ENCODE measurements at places on chromosomes 7 and 10.

DNA sequence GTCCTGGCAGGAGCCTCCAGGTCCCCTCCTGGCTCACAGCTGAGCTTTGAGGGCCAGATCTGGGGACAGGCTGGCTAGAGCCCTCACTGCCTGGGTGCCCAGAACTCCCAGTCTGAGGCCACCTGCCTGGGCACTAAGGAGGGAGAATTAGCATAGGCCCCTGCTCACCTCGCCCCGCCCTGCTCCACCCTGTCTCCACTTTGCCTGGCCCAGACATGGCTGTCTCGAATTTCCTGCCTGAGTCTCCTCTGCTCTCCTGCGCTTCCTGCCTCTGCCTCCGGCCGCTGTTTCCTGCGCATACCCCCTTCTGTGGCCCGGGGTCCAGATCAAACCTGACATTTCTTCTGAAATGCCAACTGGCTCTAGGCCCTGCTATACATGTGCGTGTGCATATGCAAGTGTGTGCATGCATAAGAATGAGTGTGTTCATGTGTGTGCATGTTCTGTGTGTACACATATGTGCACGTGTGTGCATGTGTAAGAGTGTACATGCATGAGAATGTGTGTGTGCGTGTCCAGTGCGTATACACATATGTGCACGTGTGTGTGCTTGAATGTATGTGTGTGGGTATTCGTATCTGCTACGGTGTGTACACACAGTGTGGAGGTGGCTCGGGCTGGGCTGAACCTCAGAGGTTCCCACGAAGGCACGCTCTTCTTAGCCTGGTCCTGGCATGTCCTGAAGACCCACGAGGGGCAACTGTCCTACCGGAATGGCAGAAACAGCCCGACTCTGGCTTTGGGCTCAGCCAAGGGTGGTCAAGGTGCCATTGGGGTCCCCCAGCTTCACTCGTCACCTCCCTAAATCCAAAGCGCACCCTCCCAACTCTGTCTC is 64.9 kb downstream of the MYL10 start:
- H3K4me3 ChIP-seq = no peak overlapping the region
- no peak for DNase-seq
- no peaks in the 10 kb centered on the region for H3K36me3 ChIP-seq
- H3K27ac ChIP-seq = no peak overlapping the region

DNA sequence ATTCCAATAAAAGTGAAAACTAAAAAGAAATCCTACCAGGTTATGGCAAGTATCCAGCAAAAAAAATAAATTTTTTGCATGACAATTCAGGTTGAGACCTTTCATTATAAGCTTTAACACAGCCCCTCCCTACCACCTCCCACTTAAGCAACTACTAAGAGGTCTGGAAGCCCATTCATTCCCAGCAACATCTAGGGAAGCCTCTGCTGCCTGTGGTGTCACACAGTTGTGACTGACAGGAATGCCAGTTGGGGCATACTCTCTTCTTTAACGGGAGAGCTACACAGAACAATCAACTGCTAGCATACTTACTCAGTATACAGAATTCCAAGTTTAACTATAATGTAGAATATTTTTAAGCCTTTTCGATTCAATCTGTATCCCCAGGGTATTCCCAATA is 27.8 kb downstream of the ABI1 start:
- H3K27me3 ChIP-seq = no peaks in the 10 kb centered on the region
- no peak overlapping the region for H3K4me3 ChIP-seq
- no peaks in the 10 kb centered on the region for H3K4me1 ChIP-seq
- DNase-seq = no peak
- H3K27ac ChIP-seq = no peak overlapping the region
- H3K36me3 ChIP-seq = no peaks in the 10 kb centered on the region

DNA sequence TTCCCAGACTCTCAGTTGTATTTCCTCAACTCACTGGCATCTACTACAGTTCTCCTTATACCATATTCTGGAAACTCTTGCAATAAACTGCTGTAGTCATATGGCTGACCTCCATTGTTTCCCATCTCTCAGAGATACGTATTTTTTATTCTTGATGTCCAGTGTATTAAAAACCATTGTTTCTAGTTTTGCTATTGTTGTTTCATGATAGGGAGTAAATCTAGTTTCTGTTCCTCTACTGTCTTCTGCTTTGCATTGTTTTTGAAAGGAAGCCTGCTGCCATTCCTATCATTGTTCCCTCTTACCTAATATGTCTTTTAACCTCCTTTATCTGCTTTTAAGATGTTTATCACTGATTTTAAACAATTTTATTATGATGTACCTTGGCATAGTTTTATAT is 255.0 kb downstream of the ADK start:
- no peak overlapping the region for H3K4me3 ChIP-seq
- H3K4me1 ChIP-seq = no peaks in the 10 kb centered on the region
- H3K27ac ChIP-seq = no peak overlapping the region

DNA sequence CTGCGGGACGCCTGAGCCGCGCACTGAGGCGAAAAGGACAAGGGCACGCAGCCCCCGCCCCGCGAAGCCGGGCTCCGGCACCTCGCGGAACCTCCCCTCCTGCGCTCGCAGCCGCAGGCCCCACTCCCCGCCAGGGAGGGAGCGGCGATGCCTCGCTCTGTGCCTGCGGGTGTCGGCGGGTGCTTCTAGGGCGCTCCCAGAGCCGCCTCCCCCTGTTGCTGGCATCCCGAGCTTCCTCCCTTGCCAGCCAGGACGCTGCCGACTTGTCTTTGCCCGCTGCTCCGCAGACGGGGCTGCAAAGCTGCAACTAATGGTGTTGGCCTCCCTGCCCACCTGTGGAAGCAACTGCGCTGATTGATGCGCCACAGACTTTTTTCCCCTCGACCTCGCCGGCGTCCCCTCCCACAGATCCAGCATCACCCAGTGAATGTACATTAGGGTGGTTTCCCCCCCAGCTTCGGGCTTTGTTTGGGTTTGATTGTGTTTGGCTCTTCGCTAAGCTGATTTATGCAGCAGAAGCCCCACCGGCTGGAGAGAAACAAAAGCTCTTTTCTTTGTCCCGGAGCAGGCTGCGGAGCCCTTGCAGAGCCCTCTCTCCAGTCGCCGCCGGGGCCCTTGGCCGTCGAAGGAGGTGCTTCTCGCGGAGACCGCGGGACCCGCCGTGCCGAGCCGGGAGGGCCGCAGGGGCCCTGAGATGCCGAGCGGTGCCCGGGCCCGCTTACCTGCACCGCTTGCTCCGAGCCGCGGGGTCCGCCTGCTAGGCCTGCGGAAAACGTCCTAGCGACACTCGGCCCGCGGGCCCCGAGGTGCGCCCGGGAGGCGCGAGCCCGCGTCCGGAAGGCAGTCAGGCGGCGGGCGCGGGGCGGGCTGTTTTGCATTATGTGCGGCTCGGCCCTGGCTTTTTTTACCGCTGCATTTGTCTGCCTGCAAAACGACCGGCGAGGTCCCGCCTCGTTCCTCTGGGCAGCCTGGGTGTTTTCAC is 519 bp downstream of the ITGB8 start:
- H3K4me3 ChIP-seq = peak overlapping the region; percentile 67
- no peaks in the 10 kb centered on the region for H3K36me3 ChIP-seq
- H3K27ac ChIP-seq = peak overlapping the region; percentile 86
- H3K4me1 ChIP-seq = no peaks in the 10 kb centered on the region
- no peaks in the 10 kb centered on the region for H3K27me3 ChIP-seq

Data from thyroid gland (tissue), 4 donors.